ENCODE measurements at places on chromosomes 2 and 18. TPM values are rescaled to one million over a fixed set of nuclear protein-coding genes. Genes with fewer than 3 reads are reported as not detected.

The CHST10 gene
- total RNA-seq, result 13.5 TPM

The HSPE1 gene
- total RNA-seq, result 259 TPM

The HTR2B gene
- not detected for total RNA-seq

The TNFAIP6 gene
- total RNA-seq, result not detected

The CD226 gene
- total RNA-seq, result not detected

The PTCD3 gene
- 215 TPM for total RNA-seq

The ZNF385B gene
- total RNA-seq, result 217 TPM

GRCh38 chr2:30583204-30583749, 136.2 kb downstream of the LCLAT1 start:
- no peak for DNase-seq

DNA sequence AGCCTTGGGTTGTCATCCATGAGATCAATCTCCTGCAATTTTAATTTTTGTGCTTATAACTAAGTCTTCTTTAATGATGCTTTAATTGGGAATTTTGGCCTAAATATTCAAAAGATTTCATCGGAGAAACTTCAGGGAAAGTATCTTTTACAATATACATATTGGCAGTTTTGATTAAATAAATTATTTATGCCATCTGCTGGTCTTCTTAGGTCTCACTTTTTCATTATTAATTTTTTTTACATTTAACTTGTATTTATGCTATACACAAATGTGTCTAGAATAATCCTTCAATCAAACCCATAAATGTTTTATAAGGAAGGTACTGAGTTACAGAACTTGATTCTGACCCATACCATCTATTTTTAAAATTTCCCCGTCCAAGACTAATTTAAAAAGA, 95.1 kb upstream of the XPO1 start:
- DNase-seq, result no peak

GRCh38 chr2:118859157-118859770, 11.8 kb upstream of the EN1 start:
- no peak for DNase-seq

DNA sequence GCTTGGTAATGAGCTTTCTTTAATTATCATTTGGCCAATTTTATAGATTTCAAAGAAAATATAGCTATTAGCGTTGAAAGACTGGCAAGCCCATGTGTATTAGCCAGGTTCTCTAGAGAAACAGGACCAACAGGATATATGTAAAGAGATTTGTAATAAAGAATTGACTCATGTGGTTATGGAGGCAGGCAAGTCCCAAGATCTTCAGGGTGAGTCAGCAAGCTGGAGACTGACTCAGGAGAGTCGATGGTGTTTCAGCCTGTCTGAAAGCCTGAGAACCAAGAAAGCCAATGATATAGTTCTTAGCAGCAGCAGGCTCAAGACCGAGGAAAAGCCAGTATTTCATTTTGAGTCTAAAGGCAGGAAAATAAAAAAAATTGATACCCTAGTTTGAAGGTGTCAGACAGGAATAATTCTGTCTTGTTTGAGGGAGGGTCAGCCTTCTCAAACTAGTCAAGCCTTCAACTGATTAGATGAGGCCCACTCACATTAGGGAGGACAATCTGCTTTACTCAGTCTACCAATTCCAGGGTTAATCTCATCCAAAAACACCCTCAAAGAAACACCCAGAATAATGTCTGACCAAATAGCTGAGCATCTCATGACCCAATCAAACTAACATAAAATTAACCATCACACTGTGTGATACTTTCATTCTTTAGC, 78.3 kb upstream of the CRIM1 start:
- DNase-seq, result no peak

- DNase-seq, result peak; percentile 50
These were observed 156.2 kb upstream of the DNMT3A start for GRCh38 chr2:25497918-25498407.

GRCh38 chr2:60331115-60331809, 222.2 kb downstream of the BCL11A start:
- DNase-seq, result no peak

DNA sequence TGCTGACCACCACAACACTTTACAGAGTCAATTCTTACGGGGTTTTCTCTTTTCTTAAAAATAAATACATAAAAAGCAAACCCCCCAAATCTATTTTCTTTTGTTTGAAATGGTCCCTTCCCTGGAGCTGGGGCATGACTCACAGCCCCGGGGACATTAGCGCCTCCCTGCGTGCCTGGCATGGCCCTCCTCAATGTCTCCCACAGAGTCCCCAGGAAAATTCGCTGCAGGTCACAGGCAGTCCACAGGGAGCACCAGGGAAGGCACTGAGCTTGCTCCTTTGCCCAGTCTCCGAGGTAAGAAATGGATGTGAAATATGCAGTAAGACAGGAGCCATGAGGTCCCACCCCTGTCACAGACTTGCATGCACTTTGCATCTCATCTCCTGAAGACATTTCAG, 142.5 kb downstream of the LAMA1 start:
- no peak for DNase-seq

DNA sequence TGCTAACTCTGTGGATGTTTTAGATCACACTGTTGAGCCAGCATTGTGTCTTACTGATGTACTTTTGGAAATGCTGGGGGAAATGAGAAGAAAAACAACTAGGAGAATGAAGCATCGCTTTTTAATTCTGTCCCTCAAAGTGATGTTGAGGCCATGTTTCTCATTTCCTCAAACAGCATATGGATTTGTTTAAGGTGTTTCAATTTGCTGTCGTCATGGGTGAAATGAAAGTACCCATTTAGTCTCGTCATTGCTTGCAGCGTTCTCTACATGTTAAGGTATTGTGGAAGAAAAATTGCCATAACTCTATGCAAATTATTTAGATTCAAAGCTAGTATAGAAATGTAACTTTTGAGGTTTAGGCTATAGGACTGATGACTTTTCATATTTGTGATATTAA, 151.3 kb downstream of the KCTD1 start:
- no peak for DNase-seq

- no peak for DNase-seq
These were observed 130.3 kb downstream of the TMEFF2 start for GRCh38 chr2:192064459-192064858.

GRCh38 chr18:43965691-43966090, 688.4 kb upstream of the SYT4 start:
- DNase-seq, result no peak

- no peak for DNase-seq
These were observed 65.7 kb upstream of the POMC start for GRCh38 chr2:25233916-25234605.

GRCh38 chr2:226439337-226439736, 360.3 kb downstream of the IRS1 start:
- DNase-seq, result peak; percentile 2

GRCh38 chr18:9914334-9914583, 443 bp downstream of the VAPA start:
- DNase-seq, result no peak

- no peak for DNase-seq
These were observed 50.5 kb downstream of the MTA3 start for GRCh38 chr2:42618972-42619371.

- no peak for DNase-seq
These were observed 246.1 kb upstream of the TNP1 start for GRCh38 chr2:217105733-217106649.

DNA sequence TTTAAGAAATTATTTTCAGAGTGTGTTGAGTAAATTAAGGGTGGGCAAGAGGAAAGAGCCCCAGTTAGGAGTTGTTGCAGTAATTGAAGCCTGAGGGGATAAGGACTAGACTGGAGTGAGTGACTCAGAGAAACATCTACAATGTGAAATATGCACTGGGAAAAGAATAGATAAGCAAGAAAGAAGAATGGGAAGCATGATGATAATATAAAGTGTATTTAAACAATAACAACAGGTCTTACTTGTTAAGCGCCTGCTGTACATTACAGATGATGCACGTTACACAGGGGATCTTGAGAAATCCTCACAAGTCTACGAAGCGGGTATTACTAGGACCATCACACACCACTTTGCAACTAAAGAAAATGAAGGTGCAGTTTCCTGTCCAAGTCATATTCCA, 73.6 kb upstream of the STK17B start:
- no peak for DNase-seq

DNA sequence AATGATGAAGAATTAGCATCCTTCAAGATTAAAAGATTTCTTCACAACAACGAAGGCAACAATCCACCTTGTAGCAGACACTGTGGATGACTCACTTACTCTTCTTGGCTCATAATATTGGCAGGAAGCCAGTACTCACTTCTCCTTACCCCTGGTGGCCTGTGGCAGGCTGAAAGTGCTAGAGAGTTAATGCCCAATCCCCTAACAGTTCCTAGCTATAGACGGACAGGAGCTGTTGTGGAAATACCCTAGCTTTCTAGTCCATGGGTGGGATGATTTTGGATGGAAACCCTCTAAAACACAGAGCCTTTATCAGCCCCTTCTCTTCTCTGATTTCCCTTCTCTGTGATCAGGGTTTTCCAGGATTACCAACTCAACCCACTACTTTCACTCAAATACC, 128.6 kb upstream of the NYAP2 start:
- DNase-seq, result peak; percentile 92

DNA sequence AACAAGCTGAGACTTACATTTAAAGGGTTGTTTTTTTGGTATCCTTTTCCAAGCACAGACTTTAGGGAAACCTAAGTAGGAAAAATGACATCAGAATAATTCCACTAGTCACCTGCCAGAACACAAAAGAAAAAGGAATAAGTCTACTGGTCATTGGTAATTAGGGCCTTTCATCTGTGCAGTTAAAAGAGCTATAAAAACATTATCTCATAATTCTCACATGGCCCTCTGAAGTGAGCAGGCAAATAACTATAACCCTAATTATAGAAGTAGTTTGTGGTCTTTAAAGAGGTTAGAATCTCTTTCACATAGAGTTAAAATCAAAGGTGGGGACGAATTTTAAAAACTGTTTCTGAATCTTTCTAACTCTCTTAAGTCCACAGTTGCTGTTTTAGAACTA, 111.1 kb upstream of the B3GNT2 start:
- DNase-seq, result no peak

- no peak for DNase-seq
These were observed 42.5 kb downstream of the TANC1 start for GRCh38 chr2:159010963-159011362.
